ENCODE measurements at places on chromosomes 3 and 15.

- no peak for DNase-seq
Measured at GRCh38 chr15:41735046-41735445, 39.2 kb upstream of the MAPKBP1 start.

- no peak for DNase-seq
Measured at GRCh38 chr3:18469775-18470174, 44.6 kb upstream of the SATB1 start.

- DNase-seq = no peak
Measured at GRCh38 chr3:177377166-177377565, 179.9 kb upstream of the TBL1XR1 start.

GRCh38 chr3:71987828-71988227 lies 202.9 kb upstream of the PROK2 start:
- DNase-seq = no peak

- DNase-seq = no peak
Measured at GRCh38 chr15:78390242-78390641, 47.8 kb upstream of the IREB2 start.

GRCh38 chr15:96237002-96237401 lies 93.5 kb upstream of the NR2F2 start:
- DNase-seq = no peak

DNA sequence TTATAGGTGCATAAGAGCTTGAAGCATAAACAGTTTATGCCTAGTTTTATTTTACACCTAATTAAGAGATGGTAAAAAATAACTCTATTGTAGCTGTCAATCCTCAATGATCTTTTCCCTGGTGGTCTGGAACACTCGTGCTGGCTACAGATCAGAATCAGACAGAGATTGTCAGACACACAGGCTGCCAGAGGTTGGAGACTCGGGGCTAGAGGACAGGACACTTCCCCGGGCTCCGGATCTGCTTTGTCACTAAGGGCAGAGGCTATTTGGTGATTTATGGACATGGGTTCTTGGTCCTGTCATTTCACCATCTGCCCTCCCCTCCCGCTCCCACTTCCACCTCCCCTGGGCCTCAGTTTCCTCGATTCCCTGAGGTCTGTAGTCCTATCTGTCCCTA lies 16.5 kb upstream of the FAM174B start:
- DNase-seq = no peak

- peak; percentile 20 for DNase-seq
Measured at GRCh38 chr3:136343873-136344555, 93.9 kb downstream of the PCCB start.

GRCh38 chr3:115254492-115255196 lies 107.6 kb upstream of the ZBTB20 start:
- DNase-seq = no peak

DNA sequence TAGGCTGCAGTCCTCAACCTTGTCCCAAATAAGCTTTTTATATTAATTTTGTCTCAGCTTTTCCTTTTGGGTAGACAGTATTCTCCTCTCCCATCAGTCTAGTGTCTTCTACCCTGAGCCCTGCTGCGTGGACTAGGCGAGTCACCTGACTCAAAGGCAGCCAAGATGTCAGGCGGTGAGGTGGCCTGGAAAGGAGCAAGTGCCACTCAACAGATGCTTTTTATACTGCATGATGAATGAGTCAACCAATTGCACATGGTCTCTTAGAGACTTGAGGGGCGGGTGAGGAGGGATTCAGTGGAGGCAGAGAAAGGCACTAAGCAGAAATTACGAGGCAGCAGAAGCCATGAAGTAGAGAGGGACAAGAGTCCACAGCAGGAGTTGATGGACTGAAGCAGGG lies 95.9 kb downstream of the FRMD4B start:
- DNase-seq = no peak

GRCh38 chr3:68996356-68996995 lies 17.0 kb downstream of the EOGT start:
- no peak for DNase-seq

GRCh38 chr3:4351164-4351855 lies 48.1 kb downstream of the SETMAR start:
- no peak for DNase-seq

- no peak for DNase-seq
Measured at GRCh38 chr3:187011915-187012314, 81.6 kb downstream of the ST6GAL1 start.

GRCh38 chr3:57820479-57820878 lies 64.4 kb downstream of the SLMAP start:
- no peak for DNase-seq

GRCh38 chr3:193595939-193596487 lies 3.0 kb downstream of the OPA1 start:
- no peak for DNase-seq

DNA sequence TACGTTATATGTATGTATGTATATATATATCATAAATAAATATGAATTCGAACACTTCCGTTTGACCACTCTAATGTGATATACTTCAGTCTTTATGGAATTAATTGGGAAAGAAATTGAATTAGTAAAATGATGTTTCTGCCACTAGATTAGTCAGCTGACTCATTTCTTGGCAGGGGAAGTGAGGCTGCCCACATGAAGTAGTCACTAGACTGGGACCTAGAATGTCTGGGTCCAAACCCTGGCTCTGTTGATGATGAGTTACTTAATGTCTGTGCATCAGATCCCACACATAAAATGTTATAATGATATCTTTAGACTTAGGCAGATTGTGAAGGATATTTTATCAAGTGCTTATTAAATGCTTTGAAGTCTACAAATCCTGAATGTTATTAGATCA lies 27.4 kb upstream of the ARL14 start:
- no peak for DNase-seq

DNA sequence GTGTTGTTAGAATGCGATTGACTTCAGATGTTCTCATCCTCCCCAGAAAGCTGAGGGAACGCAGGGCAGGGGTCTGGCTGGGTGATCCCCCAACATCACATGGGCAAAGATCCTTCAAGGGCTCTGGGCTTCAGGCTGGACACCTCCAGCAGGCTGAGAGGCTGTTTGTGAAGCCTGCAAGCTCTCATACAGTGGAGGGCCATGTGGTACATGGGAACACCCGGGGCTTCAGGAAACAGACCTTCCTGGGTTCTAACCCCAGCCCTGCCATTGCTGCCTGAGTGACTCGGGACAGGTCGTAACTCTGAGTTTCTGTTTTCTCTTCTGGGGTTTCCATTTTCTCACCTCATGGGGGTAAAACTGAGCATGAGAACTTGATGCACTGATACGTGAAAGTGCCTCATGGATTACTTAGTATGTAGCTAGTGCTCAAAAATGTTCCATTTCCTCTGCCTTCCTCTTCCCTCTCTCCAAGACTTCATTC lies 81.2 kb downstream of the TLE3 start:
- DNase-seq = no peak

GRCh38 chr3:136135039-136135802 lies 60.9 kb downstream of the MSL2 start:
- no peak for DNase-seq

DNA sequence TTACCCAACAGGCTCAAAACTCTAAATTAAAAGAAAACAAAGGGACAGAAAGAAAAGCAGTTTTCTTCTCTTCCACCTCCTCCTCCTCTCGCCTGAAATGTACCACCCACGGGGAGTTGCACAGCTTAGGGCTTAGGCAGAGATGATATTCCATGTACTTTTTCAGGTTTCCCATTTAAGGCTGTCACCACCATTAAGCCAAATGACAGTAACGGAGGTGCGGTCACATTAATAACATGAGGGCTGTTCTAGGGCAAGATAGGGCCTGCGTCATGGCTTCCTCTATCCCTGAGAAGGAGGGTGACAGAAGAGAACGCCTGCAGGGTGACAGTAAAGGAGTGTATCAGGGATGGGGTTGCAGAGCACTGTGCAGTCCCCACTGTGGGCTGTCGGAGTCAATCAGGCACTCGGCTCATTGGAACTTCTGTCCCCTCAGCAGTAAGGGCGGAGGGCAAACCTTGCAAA lies 51.7 kb upstream of the TJP1 start:
- DNase-seq = no peak

DNA sequence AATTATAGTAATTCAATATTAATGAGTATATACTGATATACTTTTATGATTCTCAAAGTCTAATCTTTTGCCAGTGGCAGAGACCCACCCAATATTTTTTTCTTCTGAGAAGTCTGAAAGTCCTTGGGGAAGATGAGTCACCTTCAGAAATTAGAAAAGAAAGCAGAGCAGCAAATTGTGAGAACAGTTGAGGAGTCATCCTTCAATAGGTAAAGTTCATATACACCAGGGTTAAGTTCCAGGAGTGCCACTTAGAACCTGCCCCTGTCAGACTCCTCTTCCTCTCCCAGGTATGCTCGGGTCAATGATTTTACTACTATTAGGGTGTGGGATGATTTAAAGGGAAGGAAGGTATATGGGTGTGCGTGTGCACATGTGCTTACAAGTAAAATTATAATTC lies 7.1 kb downstream of the CLRN1 start:
- no peak for DNase-seq

- DNase-seq = no peak
Measured at GRCh38 chr3:50652709-50653108, 22.0 kb upstream of the DOCK3 start.

GRCh38 chr3:153129866-153130265 lies 32.2 kb upstream of the RAP2B start:
- no peak for DNase-seq

GRCh38 chr3:120350401-120350941 lies 1.3 kb upstream of the LRRC58 start:
- DNase-seq = peak; percentile 47

- no peak for DNase-seq
Measured at GRCh38 chr3:37554364-37554763, 307.3 kb upstream of the CTDSPL start.

DNA sequence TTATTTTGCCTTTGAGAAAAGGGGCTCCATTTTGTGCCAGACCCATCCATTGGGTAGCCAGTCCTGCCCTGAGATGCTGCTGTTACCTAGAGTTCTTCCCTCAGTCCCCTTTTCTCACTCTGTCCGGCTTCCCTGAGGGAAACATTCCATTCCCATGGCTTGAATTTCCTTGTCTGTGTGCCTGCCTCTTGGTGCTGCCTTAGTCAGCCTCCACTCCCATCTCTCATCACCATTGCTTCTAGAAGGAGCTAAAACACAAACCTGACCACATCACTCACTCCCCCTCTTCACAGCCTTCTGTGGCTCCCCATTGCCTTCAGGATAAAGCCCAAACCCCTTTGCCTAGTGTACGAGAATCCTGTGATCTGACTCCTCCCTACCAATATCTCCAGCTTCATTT lies 25.2 kb upstream of the C2CD4B start:
- DNase-seq = no peak

DNA sequence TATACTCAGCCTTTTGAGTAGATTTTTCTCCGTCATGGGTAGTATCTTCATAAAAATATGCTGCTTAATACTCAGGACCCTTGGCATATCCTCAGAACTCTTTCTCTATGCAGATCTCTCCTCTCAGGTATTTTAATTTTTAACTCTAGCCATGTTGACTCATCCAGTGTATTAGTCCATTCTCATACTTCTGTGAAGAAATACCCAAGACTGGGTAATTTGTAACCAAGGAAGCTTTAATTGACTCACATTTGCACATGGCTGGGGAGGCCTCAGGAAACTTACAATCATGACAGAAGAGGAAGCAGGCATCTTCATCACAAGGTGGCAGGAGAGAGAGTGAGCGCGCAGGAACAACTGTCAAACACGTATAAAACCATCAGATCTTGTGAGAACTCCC lies 129.3 kb upstream of the CD96 start:
- DNase-seq = no peak

GRCh38 chr15:60006203-60006862 lies 2.2 kb downstream of the FOXB1 start:
- DNase-seq = no peak

GRCh38 chr3:133709139-133709750 lies 36.9 kb upstream of the TF start:
- no peak for DNase-seq

- DNase-seq = no peak
Measured at GRCh38 chr3:71831599-71831998, 46.7 kb upstream of the PROK2 start.

DNA sequence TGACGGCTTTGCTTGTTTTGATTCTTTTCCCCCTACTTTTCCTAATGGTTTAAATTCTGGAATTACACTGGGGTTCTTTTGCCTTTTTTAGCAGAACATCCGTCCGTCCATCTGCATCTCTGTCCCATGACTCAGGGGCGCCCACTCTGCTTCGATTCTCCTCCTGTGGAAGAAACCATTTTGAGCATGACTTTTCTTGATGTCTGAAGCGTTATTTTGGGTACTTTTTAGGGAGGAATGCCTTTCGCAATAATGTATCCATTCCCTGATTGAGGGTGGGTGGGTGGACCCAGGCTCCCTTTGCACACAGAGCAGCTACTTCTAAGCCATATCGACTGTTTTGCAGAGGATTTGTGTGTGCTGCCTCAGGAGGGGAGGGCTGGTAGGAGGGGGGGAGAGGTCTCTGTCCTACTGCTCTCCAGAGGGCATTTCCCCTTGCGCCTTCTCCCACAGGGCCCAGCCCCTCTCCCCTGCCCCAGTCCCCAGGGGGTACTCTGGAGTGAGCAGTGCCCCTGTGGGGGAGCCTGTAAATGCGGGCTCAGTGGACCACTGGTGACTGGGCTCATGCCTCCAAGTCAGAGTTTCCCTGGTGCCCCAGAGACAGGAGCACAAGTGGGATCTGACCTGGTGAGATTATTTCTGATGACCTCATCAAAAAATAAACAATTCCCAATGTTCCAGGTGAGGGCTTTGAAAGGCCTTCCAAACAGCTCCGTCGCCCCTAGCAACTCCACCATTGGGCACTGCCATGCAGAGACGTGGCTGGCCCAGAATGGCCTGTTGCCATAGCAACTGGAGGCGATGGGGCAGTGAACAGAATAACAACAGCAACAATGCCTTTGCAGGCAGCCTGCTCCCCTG lies 19.5 kb upstream of the BSN start:
- no peak for DNase-seq

DNA sequence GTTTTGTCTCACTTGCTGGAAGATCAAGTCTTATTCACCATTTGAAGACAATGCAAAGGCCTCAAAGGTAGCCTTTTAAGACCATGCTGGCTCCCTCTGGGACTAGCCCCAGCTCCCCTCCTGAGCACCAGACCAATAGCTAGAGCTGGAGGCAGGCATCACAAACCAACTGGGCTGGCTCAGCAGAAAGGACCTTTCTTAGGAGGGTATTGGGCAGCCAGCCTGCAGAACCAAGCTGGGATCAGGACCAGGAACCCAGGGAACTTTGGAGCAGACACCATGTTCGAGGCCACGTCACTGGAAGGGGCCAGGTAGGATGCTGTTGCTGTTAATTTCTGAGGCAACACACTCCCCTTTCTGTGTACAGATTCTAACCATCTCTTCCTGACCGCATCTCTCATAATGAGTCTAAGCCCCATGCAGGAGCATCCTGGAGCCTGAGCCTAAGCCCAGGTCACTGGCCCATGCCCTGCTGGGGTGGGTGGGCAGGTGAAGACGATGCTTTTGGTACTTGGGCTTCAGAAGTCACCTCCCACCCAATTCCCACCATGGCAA lies 81.4 kb upstream of the KLF13 start:
- no peak for DNase-seq

DNA sequence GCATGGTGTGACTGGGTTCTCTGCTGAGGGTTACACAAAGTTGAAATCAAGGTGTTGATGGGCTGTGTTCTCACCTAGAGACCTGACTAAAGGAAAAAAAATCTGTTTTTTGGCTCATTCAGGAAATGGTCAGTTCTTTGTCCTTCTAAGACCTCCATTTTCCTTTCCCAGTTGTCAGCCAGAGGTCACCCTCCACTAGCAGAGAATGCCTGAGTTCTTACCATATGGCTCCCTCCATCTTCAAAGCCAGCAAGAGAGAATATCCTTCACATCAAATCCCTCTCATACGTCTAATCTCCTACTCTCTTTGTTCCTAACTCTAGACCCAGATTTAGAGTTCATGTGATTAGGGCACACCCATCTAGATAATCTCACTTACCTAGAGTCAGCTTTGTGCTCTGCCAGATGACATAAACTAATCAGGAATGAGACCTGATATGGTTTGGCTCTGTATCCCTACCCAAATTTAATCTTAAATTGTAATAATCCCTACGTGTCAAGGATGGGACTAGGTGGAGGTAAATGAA lies 19.4 kb downstream of the ANKRD28 start:
- no peak for DNase-seq

Data from foreskin melanocyte (primary cell).